ENCODE measurements at places on chromosomes 7 and 10.

DNA sequence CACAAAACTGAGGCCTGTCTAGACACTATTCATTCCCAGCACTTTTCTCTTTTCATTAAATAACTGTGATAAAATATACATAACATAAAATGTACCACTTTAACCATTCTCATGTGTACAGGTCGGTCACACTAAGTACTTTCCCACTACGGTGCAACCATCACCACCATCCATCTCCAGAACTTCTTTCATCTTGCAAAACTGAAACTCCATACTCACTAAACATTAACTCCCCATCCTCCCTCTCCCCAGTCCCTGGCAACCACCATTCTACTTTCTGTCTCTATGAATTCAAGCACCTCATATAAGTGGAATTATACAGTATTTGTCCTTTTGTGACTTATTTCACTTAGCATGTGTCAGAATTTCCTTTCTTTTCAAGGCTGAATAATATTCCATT lies 53.0 kb downstream of the ARHGAP12 start:
- no peak for DNase-seq

- no peak for DNase-seq
These were observed 57.4 kb downstream of the CAV1 start for GRCh38 chr7:116582164-116582732.

- DNase-seq: no peak
These were observed 108.7 kb upstream of the PRR15 start for GRCh38 chr7:29454899-29455451.

DNA sequence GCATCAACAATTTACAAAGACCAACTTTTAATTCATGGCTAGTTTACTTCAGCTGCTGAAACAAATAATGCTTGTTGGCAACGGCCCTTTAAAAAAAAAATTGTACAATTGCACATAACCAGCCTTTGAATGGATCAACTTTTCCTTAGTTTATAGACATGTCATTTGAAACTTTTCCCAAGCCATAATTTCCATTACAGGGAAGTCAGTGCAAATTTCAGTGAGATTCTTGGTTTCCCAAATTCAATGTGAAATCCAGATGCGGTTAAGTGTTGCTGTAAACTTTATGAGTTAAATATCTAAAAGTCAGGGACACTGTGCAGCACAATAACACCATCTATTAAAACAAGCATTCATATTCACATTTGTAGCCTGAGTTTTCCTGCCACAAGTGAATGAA lies 182.2 kb downstream of the JAZF1 start:
- no peak for DNase-seq

DNA sequence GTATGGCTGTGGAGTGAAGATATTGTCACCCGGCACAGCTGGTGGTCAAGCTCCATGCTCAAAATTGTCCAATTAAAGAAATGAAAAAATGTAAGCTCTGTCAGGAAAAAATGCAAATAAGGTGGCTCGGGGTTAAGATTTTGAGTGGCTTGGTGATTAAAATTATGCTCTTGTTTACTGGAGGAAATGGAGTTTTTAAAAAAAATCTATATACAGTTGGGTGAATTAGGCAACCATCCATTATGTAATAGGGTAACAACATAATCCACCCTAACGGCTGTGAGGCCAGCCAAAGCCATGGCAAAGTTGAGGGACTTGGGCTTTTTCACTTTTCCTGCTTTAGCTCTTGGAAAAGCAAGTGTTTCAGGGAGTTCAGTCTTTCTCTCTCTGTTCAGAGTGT lies 260.8 kb upstream of the HABP2 start:
- DNase-seq: no peak

Data from cortex of kidney (tissue), 1 donor.